ENCODE measurements at places on chromosomes 1 and 21.
A peak's percentile ranks its signal among the peaks of the same experiment; 100 is the strongest.

GRCh38 chr1:223843934-223844786 lies 1.6 kb downstream of the TP53BP2 start:
- DNase-seq = no peak

DNA sequence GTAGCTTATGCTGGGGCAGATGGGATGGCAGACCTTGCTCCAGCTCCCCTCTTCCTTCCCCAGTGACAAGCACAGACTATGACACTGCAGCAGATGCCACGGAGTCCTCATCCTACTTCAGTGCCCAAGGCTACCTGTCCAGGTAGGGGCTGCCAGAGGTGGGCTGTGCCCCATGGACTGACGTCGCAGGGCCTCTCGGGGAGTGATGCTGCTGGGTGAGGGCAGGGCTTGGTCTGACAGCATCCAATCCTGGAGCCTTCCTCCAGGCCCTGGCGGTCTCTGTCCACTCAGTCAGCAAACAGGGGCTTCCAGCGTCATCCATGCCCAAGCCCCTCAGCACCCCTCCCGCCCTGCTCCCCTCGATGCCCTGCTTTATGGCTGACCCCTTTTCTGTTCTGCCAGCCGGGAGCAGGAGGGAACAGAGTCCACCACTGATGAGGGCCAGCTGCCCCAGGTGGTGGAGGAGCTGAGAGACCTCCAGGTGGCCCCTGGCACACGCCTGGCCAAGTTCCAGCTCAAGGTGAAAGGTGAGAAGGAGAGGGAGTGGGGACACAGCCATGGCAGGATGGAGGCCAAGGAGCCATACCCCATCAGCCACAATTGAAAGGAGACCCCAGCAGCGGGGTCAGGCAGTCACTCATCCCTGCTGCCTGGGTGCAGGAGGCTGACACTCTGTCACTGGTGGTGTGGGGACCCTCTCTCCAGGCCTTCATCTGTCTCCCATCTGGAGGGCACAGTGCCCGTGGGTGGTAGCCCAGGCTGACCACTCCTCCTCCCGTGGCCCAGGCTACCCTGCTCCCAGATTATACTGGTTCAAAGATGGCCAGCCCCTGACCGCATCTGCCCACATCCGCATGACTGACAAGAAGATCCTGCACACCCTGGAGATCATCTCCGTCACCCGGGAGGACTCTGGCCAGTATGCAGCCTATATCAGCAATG lies 73.6 kb downstream of the TRIM11 start:
- DNase-seq = no peak

- DNase-seq = no peak
Observed at GRCh38 chr21:32592929-32593502, 7.7 kb upstream of the TCP10L start.

GRCh38 chr1:88036345-88037014 lies 647.6 kb upstream of the PKN2 start:
- DNase-seq = no peak

DNA sequence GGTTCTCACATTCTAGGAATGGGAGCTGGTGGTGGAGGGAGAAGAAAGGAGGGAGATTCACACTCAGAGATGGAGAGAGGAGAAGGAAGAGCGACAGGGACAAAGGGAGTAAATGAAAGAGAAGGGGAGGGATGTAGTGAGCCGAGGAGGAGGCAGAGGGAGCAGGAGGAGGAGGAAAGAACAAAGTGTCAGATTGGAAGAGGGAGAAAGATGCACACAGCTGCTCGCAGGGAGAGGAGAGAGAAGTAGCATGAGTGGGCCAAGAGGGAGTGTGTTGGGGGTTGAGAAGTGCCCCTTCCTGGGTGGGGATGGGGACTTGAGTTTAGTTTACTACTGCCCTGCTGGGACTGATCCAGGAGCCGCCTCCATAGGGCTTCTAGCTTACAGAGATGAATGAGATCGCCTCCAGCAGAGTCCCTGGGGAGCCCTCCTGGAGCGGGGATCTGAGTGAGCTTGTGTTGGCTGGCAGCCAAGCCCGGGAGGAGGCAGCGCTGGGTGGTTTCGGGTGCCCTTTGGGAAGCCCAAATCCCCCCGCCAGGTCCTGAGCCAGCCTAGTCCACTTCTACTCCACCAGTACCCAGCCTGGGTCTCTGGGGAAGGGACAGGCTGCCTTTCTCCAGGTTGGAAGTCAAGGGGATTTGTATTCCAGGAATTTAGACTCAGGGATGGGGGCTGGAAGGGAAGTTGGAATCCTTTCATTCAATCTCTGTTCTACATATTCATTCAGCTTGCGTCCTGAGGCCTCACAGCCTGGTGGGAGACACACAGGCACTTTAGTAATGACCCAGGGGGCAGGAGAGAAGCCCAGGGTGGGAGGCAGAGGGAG lies 20.9 kb downstream of the PTPRU start:
- DNase-seq = no peak

DNA sequence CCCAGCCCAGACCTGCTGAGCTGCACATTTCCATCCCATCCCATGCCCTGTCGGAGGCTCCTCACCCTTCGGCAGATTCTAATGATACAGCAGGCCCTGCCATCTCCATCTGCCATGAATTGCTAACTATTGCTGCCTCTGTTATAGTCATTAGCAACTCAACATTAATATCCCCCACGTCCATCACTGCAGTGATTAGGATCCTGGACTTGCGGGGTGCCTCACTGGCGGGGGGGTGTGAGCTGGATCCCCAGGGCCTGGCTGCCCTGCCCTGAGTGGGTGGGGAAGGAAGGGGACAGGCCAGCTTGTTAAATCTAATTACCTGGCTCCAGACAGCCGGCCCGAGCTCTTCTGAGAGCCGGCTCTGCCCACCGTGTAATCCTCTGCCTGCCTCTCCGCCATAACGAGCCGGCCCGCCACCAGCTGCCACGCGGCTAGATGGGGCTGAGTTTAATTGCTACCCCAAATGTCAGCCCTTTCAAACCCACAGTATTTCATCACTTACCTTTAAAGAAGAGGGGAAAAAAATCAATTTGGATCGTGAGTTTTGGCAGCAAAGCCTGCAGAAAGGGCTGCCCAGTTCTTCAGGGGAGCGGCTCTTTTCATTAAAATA lies 227.3 kb upstream of the CSF3R start:
- DNase-seq = no peak

DNA sequence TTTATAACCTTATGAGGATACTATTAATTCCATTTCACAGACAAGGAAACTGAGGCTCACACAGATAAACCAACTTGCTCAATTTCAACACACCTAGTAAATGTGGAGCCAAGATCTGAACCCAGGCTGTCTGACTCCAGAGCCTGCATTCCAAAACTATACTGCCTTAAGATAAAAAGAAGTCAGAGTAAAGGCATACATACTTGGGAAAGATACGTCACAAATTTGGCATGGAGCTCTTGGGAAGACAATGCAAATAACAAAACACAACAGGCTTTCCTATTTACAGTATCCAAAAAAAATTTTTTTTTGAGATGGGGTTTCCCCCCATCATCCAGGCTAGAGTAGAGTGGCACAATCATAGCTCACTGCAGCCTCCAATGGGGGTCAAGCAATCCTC lies 5.9 kb downstream of the AKT3 start:
- DNase-seq = no peak

DNA sequence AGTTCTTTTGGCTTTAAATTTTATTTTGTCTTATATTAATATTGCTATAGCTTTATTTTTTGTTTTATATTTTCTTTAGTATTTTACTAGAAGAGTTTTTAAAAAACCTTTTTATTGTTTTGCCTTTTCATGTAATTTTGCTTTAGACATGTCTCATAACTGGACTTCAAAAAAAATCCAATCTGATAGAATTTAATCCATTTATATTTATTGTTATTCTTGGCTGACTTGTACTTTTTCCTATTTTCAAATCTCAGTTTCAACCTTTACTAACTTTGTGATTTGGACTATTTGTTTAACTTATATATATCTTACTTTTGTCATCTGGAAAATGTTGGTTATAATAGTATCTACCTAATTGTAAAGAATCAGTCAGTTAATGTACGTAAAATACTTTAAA lies 61.2 kb downstream of the NTNG1 start:
- DNase-seq = no peak

GRCh38 chr1:113320272-113320671 lies 70.0 kb upstream of the MAGI3 start:
- DNase-seq = no peak

- no peak for DNase-seq
Observed at GRCh38 chr21:42531771-42532170, 18.1 kb downstream of the SLC37A1 start.

DNA sequence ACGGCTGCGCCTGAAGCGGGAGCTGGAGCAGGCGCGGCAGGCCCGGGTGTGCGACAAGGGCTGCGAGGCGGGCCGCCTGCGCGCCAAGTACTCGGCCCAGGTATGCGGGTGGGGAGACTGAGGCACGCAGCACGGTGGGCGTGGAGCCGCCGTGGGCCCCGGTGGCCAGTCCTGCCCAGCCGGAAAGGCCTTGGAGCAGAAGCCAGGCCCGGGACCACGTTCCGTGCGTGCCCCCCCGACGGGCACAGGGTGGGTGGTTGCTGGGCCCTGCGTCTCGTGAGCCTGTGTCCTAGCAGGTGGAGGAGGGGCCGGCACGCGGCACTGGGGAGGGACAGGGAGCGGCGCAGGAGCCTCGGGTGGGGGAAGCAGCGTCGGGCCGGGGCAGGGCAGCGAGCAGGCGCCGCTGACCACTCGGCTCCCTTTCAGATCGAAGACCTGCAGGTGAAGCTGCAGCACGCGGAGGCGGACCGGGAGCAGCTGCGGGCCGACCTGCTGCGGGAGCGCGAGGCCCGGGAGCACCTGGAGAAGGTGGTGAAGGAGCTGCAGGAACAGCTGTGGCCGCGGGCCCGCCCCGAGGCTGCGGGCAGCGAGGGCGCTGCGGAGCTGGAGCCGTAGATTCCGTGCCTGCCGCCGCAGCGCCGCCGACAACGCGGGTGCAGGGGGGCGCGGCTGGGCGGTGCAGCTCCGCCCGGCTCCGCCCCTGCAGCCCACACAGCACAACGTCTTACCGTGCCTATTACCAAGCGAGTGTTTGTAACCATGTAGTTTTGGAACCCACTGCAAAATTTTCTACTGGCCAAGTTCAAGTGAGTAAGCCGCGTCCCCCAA lies 78.2 kb downstream of the SKI start:
- DNase-seq = no peak

DNA sequence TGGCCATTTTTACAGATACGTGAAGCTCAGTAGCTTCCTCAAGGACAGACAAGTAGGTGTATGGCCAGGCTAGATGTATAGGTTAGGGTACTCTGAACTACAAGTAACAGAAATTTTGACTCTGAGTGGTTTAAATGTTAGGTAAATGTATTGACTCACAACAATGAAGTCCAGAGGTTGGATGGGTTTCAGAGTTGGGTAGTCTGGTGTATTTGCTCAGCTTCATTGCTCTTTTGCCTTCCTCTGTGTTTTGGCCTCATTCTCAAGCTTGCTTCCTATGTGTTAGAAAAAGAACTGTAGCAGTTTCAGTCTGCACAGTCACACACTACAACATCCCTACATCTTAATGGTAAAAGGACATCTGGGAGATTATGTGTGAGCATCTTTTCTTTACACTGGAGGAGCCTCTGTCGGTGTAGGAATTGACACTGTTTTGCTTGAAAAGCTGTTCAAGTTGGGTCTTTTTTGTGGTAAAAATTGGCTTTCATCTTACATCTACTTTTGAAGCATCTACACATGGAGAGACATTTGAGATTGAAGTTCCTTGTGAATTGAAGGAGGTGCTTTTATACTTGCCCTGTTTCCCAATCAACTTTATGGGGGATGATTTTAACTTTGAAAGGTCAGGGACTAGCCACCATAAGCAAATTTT lies 64.4 kb downstream of the MAST2 start:
- DNase-seq = no peak

- no peak for DNase-seq
Observed at GRCh38 chr1:164605254-164606091, 46.5 kb downstream of the PBX1 start.

DNA sequence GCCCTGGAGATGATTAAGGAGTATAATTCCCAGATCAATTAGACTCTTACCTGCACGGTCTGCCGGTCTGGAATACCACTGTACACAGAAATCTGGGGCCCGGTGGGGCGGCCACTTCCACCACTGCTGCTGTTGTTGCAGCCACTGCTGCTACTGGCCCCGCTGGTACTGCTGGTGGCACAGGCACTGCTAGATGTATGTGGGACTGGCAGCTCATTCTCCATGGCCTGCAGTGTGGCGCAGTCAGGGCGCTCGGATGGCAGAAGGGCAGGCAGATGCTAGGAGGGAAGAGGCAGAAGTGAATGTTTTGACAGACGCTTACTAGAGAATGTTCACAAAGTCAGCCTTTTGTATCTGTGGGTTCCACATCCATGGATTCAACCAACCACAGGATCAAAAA lies 54.4 kb upstream of the A3GALT2 start:
- no peak for DNase-seq

- no peak for DNase-seq
Observed at GRCh38 chr1:224087286-224087794, 26.6 kb upstream of the FBXO28 start.

DNA sequence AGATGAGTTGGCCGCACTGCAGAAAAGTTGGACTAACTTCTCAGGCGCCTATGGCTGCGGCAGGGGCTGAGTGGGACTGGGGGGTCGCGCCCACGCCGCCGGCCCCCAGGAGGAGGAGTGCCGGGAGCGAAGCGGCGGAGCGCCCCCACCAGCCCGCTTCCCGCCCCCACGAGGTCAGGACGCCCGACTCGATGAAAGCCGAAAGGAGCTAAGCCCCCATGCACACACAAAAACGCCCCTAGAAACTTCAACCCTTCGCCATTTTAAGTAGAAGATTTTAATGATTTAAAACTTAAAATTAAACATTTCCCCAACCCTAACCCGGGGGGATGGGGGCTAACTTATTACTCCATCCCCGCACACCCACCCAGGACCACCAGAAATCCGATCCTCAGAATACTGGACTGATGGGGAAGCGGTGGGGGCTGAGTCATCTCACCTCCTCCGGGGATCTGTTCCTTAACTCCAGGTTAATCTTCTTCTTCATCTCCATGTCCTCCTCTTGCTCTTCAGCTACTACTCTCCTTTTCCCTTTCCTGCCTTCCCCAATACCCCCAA lies 539 bp downstream of the ANP32E start:
- peak; percentile 4 for DNase-seq

GRCh38 chr1:12230549-12231275 lies 882 bp downstream of the VPS13D start:
- no peak for DNase-seq

GRCh38 chr21:35223480-35224156 lies 174.5 kb upstream of the RUNX1 start:
- DNase-seq = no peak

- DNase-seq = no peak
Observed at GRCh38 chr1:14968251-14968851, 185.2 kb upstream of the TMEM51 start.

- no peak for DNase-seq
Observed at GRCh38 chr1:236556606-236557005, 32.8 kb downstream of the LGALS8 start.

- DNase-seq = no peak
Observed at GRCh38 chr1:112633628-112634027, 14.0 kb downstream of the CAPZA1 start.

GRCh38 chr1:3066250-3066711 lies 2.7 kb upstream of the PRDM16 start:
- no peak for DNase-seq

- DNase-seq = no peak
Observed at GRCh38 chr1:208157769-208158168, 86.4 kb downstream of the PLXNA2 start.
